ENCODE measurements at places on chromosomes 6 and 20.

- DNase-seq = no peak
Measured at GRCh38 chr6:111631018-111631417, 25.3 kb upstream of the TRAF3IP2 start.

DNA sequence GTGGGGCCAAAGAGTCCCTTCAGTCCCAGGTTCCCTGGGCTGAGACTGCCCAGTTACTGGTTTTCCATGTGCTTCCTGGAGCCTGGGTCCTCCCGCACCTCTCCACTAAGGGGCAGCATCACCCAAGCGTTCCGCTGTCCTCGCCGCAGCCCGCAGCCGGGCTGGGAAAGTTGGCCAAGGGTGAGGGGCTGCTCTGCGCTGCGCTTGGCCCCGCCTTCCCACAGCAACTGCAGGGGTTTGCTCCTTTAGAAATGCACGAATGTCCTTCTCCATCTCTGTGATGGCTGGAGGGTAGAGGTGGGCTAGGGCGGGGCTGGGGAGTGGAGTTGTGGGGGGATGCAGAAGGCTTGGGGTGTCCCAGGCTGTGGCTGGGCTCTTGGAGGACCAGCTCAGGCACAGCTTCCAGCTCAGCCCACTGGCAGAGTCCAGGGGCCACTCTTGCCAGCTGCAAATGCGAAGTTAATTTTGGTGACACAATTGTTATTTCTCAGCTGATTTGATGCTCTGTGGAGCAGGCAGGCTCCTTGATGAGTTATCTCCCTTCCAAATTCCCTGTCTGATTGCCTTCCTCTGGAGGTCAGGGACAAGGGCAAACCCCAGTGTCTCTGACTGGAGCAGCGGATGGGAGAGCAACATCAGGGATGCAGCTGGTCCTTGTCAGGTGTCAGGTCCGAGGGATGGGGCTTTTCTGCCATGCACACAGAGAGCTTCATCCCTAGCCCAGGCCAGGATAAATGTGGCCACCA, 63.2 kb downstream of the NOL4L start:
- no peak for DNase-seq

DNA sequence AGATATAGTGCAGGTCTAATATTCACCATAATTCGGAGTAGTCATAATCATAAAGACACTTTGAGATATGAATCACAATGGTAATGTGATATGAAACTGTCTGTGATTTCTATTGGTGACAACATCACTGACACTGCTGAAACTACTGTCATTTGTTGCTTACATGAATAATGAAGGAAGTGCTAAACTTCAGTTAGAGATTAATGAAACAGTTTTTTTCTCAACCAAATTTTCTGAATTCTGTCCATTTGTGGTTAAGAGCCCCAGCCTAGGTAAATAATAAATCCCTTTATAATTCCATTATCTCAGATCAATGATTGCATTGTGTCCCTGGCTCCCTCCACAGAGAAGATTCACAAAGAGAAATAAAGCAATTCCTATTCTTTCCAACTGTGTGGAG, 122.6 kb downstream of the HIVEP2 start:
- no peak for DNase-seq

- no peak for DNase-seq
Measured at GRCh38 chr6:57226221-57226620, 4.1 kb upstream of the RAB23 start.

GRCh38 chr6:15948930-15949900, 179.7 kb upstream of the MYLIP start:
- no peak for DNase-seq

GRCh38 chr6:116446399-116446798, 14.8 kb upstream of the CALHM6 start:
- no peak for DNase-seq

DNA sequence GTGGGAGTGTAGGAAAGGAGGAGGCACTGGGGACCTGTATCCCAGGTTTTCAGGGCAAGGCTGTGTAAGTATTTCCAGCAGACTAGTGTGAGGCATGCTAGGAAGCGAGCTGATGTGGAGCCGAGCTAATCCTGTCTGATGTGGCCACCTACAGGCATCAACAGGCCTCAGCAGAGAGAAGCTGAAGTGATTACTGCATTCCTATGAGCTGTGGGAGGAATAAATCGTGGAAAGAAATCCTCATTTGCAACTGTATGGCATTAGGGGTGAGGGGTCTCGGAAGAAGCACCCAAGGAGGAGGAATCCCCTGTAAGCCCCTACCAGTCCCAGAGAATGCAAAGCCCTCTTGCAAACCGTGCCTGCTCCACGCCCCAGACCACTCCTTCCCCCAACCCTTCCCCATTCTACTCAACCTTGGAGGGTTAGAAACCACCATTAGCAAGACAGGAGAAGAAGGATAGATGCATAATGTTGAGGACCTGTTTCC, 41.6 kb downstream of the C6orf15 start:
- no peak for DNase-seq

DNA sequence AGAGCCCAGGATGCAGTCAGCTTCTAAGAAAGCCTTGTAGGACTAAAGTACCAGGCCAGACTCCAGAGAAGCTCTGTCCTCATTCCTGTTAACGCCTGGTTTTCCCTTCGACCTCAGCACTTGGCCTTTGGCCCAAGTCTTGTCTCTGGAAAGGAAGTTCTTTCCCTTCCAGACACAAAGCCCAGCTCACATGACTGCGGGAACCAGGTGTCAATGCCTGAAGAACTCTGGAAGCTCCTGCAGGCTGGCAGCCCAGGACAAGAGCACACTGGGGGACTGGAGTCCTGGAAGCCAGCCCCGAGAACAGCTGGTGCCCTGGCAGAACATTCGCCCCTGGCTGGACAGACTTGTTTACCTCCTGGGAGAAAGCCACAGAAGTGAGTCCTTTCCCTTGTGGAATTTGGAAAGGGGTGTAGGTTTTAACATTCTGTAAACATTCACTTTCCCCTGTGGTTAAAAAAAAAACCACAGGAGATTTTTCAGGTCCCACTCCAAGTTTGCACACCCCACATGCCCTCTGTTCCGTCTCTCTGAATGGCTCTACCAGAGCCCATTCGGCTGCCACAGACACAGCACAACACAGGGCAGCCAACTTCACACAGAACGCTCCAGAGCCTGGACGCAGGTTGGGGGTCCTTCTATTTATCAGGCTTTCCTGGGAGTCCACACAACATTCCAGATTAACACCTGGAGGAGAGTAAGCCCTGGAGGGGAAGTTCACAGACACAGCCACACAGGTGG, 18.1 kb downstream of the ACSS1 start:
- no peak for DNase-seq

GRCh38 chr20:4546786-4547185, 174.9 kb upstream of the PRND start:
- DNase-seq = no peak

- no peak for DNase-seq
Measured at GRCh38 chr6:72374857-72375256, 247.0 kb upstream of the KCNQ5 start.

- DNase-seq = no peak
Measured at GRCh38 chr20:24798930-24799705, 150.0 kb upstream of the CST7 start.
